ENCODE measurements at places on chromosomes 11 and 22.
A peak's percentile ranks its signal among the peaks of the same experiment; 100 is the strongest.

GRCh38 chr11:26896719-26897118, 97.2 kb upstream of the FIBIN start:
- no peak for DNase-seq

DNA sequence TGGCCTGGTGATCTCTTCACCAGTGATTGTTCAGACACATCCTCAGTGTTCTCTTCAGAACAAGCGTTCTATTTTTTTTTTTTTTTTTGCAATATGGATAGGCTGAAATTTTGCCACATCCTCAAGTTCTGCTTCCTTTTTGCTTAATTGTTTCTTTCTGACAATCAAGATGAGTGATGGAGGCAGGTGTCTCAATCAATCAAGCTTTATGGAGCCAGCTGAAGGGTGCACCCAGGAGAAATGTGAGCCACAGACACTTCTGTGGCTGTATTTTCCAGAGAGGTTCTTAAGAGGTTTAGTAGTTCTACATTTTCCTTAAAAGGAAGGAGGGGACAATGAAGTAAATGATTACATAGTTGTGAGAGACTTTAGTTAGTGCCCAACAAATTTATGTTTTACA, 43.9 kb upstream of the ASPHD2 start:
- no peak for DNase-seq

- no peak for DNase-seq
Measured at GRCh38 chr22:32322986-32323385, 34.7 kb upstream of the RFPL3 start.

- no peak for DNase-seq
Measured at GRCh38 chr11:64095273-64095817, 59.6 kb downstream of the FLRT1 start.

- DNase-seq, result no peak
Measured at GRCh38 chr22:40376149-40376548, 5.8 kb downstream of the SGSM3 start.

GRCh38 chr11:60130496-60130895, 42.0 kb downstream of the MS4A2 start:
- DNase-seq, result peak; percentile 19

DNA sequence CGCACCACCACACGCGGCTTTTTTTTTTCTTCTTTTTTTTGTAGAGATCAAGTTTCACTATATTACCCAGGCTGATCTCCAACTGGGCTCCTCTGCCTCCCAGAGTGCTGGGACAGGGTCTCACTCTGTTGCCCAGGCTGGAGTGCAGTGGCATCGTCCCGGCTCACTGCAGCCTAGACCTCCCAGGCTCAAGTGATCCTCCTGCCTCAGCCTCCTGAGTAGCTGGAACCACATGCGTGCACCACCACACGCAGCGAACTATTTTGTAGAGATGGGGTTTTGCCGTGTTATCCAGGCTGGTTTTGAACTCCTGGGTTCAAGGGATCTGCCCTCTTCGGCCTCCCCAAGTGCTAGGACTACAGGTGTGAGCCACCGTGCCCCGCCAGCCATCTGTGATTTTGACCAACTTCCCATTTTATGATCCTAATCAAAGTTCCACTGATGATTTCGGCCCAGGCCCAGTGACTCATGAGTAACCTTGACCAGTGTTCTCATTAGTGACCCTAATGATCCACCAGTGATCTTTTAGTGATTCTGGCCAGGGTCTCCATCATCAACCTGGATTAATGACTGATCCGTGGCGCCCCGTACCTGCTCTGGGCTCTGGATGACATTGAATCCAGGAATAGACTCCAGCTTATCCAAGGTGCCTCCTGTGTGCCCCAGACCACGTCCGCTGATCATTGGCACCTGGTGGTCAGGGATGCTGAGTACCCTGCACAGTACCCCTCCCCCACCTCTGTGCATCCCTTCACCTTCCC, 1.7 kb downstream of the TYMP start:
- no peak for DNase-seq

Data from CD4-positive, alpha-beta T cell treated with Interleukin-21 for 1 hour (primary cell).